ENCODE measurements at places on chromosomes 11 and 22.

DNA sequence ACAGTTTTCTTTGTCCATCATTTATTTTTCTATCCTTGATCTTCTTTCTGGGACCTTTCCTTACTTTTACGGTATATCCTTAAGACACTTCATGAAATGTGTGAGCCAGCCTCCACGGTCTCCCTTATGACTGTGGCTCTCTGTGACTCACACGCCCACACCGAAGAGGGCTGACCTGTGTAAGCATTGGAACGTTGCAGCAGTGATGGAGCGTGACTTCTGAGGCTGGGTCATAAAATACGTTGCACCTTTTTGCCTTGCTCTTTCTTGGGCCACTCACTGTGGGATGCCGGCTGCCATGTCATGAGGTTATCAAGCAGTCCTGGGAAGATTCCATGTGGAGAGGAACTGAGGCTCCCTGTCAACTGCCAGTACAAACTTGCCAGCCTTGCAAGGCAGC lies 96.3 kb upstream of the RAB1B start:
- DNase-seq = peak; percentile 45

DNA sequence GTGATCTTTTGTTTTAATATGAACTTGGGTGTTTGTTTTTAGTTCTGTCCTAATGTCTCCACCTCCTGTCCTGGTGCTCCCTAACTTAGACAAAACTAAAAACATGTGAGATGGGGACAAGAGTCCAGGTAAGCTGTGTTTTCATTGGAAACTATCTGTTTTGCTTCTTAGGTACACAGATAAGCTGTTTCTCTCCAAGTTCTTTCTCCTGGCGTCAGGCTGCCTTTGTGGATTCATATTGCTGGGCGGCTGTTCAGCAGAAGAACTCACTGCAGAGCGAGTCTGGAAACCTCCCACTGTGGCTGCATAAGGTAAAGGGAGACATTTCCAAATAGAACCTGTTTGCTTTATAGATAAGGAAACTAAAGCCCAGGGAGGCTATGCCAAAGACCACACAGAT lies 24.7 kb downstream of the PANX1 start:
- no peak for DNase-seq

GRCh38 chr11:57800444-57801182 lies 39.0 kb downstream of the CTNND1 start:
- peak; percentile 76 for DNase-seq

DNA sequence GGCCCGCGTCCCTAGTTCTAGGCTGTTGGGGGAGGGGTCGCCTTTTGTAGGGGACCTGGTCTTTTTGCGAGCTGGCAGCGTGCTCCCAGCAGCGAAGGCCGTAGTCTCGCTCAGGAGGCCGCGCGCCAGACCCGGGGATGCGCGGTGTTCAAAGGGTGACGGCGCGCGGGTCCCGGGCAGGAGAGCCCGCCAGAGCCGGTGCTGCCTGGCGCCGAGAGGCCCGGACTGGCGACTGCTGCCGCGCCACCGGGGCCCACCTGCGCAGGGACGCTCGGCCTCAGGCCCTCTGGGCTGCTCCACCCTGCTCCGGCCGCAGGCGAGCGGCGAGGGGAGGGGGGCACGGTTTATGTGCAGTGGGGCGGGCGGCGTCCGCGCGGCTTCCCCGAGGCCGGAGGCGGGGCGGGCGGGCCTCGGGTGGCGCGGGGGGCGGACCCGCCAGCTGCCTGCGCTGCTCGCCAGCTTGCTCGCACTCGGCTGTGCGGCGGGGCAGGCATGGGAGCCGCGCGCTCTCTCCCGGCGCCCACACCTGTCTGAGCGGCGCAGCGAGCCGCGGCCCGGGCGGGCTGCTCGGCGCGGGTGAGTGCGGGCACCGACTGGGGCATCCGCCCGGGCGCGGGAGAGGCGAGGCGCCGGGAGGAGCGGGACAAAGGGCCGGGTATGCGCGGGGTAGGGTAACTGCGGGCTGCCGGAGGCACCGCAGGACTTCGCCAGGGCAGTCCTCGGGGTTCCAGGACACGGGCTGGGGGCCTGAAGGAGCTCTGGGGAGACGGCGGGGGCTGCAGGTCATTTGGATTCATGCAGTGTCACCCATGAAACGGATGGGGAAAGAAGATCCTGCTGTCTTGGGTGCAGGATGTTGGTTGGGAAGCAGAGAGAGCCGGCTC lies at the start of gene PRSS23:
PRSS23 (plus strand) TSS at position 467 of the 884 bp plus-strand sequence. CDS start 7,102 bp downstream, outside the sequence.
- peak; percentile 20 for DNase-seq

DNA sequence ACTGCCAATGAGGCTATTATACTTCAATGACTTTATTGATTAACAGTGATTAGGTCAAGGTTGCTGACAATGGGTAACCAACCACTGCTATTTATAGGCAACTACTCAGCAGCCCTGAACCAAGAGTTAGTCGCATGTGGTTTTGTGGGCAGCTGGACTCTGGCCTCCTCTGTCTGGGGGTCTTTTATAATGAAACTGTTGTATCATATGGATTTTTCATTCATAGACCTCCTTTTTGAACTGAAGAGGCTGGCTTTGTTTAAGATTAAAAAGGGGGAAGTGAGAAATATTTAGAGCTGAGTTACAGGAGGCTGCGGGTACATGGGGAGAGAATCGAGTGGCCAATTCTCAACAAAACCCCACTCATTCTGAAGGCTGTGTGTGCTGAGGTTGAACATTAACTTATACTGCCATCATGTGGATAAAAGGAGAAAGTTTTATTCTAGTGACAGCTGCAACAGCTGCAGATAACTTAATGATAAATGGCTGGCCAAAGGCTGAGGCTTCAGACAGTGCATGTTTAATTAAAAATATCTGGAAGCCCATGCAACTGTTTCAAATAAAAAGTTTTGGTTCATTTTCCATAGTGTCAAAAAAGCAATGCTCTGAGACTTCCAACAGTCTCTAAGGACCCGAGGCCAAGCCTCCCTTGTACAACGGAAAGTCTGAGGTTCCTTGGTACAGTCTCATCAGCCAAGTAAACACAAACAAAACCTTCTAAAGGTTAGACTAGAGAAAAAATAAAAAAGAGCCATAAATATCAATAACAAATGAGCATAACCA lies 682.6 kb downstream of the KCNA4 start:
- DNase-seq = peak; percentile 1

GRCh38 chr11:130728185-130729180 lies 187.8 kb downstream of the SNX19 start:
- no peak for DNase-seq

GRCh38 chr22:19631899-19632667 lies 82.2 kb upstream of the SEPTIN5 start:
- peak; percentile 19 for DNase-seq

DNA sequence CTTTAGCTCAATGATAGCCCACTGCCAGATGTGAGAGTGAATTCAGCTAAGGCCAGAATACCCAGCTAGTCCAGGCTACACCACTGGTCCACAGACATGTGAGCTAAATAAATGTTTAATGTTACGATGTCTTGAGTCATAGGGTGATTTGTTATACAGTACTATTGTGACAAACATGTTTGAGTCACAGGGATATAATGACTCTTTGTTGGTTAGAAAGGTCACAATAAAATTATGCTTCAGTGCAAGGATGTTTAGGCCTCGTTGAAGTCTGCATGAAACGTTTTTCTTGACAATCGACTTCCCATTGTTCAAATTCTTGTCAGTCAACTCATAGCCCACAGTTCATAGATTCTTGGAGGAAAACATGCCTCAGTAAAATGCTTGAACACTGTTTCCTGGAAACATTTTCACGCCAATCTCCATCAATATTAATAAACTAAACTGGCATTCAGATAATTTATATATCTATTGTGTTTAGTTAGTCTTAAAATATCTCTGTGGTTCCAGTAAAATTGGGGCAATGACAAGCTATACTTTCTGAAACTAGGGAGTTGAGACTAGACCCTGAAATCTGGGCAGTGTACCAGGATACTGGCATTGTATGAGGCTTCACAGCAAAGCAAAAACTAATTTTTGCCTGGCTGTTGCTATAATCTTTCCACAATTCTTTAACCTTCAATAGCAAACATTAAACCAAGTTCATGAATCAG lies 650.8 kb upstream of the KIRREL3 start:
- no peak for DNase-seq

GRCh38 chr11:12505183-12505582 lies 127.8 kb downstream of the PARVA start:
- no peak for DNase-seq

GRCh38 chr11:92861634-92862033 lies 107.8 kb upstream of the MTNR1B start:
- no peak for DNase-seq

- DNase-seq = no peak
These were observed 10.8 kb upstream of the SNX32 start for GRCh38 chr11:65822776-65823528.

DNA sequence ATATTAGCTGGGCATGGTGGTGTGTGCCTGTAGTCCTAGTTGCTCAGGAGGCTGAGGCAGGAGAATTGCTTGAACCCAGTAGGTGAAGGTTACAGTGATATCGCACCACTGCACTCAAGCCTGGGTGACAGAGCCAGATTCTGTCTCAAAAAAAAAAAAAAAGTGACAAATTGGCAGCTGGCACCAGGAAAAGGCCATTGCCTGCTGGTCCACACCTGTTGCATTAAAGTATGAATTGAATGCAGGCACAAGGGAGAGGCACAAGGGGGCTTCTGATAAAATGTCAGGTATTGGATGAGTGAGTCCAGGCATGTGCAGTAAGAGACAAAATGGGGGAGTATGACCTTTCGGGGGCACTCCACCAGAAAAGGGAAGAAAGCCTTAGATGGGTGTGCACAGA lies 28.2 kb downstream of the ZNF70 start:
- DNase-seq = no peak

GRCh38 chr11:26974069-26974783 lies 19.7 kb upstream of the FIBIN start:
- no peak for DNase-seq

GRCh38 chr11:3164552-3165151 lies 458 bp downstream of the OSBPL5 start:
- no peak for DNase-seq

GRCh38 chr22:40654522-40655167 lies 18.1 kb upstream of the MRTFA start:
- DNase-seq = no peak

GRCh38 chr11:57566905-57567514 lies 462 bp downstream of the UBE2L6 start:
- DNase-seq = peak; percentile 60

- no peak for DNase-seq
These were observed 7.5 kb downstream of the FXYD6 start for GRCh38 chr11:117868815-117869561.

DNA sequence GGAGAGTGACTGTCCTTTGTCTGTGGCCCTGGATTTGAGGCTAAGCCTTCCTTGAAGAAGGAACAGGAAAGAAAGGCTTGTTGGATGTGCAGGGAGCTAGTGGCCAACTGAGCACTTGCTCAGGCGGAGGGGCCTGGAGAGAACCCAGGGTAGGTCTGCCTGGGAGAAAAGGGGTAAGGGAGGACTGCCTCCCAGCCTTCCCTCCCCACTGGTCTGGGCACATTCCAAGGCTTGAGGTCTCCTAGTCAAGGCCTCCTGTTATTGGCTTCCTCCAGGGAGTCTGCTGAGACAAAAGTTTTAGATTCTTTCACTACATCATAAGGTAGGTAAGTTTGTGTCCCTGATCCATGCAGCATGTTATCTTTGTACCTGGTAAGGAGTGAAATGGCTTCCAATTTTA lies 15.2 kb downstream of the KCNQ1OT1 start:
- no peak for DNase-seq

DNA sequence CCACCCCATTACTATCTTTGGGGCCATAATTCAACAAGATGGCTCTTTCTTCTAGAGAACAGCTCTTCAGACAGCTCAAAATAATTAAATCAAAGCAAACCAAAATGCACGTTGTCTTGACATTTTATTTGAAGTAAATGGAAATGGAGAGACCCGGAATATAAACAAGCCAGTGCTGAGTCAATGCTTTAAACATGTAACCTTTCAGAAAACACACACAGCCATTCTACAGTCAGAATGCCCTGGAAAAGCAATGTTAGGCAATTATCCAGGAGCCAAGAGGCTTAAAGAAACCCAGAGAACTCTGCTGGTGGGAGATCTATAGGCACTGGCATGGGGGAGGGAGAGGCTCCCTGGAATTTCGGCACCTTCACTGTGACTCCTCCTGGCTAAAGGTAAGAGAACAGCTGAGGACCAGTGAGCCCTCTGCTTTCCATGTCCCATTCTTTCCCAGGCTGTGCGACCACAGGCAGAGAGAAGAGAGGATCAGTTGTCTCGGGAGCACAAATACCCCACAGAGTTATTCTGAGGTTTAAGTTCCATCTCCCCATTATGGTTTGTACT lies 254.0 kb upstream of the CCDC90B start:
- DNase-seq = no peak

GRCh38 chr11:60005360-60005759 lies 11.6 kb upstream of the OOSP4B start:
- no peak for DNase-seq

DNA sequence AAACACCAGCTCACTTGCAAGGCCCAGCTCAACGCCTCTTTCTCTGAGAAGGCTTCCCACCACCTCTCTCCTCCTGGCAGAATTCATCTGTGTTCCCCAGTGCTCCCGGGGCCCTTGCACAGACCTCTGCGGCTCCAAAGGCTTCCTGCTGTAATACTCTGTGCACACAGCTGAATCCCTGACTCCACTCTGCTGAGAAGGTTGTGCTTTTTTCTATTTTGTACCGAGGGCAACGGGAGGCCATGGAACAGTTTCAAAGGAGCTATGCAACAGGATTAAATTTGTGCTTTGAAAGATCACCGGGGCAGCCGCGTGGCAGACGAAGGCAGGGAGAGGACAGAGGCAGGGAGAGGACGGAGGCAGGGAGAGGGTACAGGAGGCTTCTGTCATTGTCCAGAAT lies 49.2 kb upstream of the SYT7 start:
- no peak for DNase-seq

Data from inflammatory macrophage treated with lipopolysaccharide for 4 hours (primary cell).